ENCODE measurements at places on chromosomes 2 and 18.

DNA sequence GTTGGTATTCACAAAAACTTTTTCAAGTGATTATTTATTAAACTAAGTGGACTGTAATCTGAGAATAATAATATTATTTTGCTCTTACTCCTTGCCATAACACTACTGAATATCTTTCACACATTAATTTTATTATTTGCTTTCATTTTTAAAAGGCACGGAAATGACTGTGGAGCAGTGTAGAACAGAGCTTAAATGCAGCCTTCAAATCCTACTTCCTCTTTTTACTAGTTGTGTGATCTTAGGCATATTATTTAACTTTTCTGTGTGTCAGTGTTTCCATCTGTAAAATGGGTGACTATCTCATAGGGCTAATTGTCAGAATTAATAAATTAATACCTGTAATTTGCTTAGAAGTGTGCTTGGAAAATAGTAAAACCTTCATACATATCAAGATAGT is 55.5 kb upstream of the SLC8A1 start:
- DNase-seq = no peak

- DNase-seq = no peak
These were observed 22.4 kb downstream of the IL36A start for GRCh38 chr2:113027691-113028090.

DNA sequence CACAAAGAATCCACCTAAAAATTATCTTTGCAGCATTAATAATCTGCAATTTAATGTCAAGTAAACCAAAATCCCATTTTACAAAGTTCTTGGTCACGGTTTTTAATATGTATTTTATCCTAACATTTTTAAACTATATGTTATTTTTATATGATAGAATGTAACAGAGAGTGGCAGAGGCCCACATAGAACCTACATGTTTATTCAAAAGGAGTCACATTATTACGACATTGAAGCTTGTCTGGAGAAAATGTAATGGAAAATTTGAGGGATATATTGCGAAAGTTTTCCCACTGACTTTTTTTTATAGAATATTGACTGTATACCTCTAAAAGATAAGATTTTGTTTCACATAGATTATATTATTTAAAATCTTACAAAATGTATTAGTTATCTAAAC is 89.7 kb upstream of the COL3A1 start:
- no peak for DNase-seq

- no peak for DNase-seq
These were observed 9.5 kb downstream of the CAPN14 start for GRCh38 chr2:31207790-31208189.
